ENCODE measurements at places on chromosomes 2 and 18. TPM values are rescaled to one million over a fixed set of nuclear protein-coding genes. Genes with fewer than 3 reads are reported as not detected.

Gene FTCDNL1
- 4.5 TPM for total RNA-seq

DNA sequence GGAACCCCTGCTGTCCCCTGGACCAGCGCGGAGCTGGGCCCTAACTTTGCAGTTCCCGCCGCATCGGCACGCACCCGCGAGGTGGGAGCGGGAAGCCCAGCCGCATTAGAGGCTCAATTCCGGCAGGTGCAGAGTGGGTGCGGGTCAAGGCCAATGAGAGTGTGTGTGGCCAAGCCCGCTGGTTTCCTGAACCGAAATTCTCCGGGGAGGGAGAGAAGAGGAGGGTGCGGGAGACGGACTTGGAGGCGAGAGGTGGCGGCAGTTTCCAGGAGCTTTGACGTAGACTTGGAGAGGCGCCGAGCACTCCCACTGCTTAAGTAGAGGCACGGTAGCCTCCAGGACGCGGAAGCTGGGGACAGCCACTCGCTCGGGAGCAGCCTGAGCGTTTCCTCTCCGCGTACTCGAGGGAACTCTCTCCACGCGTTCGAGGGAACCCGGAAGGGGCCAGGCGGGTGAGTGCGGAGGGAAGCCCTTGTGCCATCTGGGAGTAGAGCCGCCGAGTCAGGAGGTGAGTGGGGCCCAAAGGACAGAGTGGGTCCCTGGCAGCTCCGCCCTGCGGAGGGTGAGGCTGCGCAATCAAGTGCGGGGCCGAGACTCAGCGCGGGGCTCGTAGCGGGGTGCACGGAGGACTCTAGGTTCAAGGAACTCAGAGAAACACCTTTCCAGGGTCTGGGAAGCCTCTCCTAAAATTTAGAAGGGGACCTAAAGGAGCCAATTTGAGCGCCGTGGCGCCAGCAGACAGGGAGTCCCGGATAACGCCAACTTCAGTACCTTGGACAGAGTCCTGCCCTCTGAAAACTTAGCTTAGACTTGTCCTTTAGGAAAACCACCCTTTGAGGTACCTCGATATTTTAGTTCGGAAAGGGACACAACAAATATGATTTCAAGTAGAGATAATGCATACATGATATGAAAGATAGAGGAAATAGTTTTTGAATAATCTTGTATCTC lies at the start of gene FAM237A:
TSS of gene FAM237A (plus strand) at position 413 of the 951 bp plus-strand sequence. CDS start 1,750 bp downstream, outside the sequence.
- DNase-seq = no peak

DNA sequence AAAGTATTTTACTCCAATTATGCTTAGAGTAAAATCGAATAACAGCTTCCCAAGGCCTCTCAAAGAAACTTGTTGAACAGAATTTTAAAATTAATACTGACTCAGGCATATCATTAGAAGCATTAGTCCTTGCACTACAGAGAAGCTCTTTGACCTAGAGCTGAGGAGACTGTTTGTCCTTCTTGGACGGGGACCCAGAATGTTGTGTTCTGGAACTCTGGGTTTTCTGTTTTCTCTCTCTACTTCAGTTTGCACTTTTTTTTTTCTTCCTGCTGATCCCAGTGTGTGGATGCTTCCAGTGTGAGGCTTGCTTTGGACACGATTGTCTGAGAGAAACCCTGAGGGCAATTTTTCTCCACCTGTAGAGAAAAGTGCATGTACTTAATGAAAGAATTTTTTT lies 847.6 kb downstream of the SOCS6 start:
- DNase-seq = no peak

DNA sequence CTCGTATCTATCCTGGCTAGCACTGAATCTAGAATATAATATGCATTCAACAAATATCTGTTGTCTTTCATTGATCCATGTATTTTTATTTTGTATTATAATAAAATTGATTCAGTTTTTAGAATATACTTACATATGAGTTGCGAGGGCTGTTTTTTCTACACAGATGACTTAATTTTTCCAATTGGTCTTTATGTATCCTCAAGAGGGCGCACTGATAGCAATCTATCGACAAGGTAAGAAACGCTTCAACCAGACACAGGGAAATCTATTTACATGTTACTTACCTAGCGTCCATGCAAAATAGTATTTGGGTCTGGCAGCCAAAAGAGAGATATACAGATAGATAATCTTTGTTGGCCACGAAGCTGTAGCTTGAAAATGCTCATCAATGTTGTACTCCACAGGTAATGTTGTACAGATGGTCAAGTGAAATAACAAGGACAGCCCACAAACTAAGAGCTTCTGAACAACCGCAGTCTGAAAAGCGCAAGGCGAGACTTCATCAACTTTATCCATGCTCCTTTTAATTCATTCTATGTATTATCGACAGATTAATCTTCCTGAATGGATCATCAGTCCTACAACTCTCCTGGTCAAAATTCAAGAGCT lies 35.5 kb upstream of the KIDINS220 start:
- no peak for DNase-seq

GRCh38 chr2:50143822-50144575 lies 887.9 kb downstream of the NRXN1 start:
- no peak for DNase-seq

DNA sequence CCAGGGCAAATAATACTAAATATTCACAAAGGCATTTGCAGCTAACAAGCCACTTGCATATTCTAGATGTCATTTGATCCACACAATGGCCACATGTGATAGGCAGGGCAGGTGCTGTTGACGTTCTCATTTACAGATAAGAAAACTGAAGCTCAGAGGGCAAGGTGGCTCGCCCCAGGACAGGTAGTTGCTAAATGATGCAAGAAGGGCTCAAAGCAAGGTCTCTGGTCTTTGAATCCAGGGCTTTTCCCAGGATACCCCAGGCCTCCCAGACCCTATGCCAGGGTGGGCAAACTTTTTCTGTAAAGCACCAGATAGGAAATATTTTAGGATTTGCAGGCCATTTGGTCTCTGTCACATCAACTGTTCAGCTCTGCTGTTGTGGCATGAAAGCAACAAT lies 35.1 kb downstream of the LOXHD1 start:
- no peak for DNase-seq

- DNase-seq = no peak
Observed at GRCh38 chr2:134623796-134624195, 95.0 kb downstream of the TMEM163 start.

- DNase-seq = no peak
Observed at GRCh38 chr2:178258916-178259315, 64.6 kb downstream of the OSBPL6 start.

DNA sequence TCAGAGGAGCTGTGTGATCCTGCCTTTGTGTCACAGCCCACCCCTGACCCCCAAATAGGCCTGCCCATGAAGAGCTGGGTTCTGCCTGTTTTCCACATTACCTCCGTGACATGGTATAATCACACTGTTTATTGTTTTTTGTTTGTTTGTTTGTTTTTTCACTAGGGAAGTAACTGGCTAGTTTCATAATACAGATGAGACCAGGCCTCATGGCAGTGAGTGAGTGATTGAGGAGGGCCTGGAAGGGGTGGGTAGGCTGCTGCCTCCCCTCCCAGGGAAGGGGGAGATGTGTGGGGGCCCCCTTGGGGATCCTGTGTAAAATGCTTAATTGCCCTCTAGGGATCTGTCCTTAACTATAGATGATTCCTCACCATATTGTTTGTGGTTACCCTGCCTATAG lies 190.5 kb downstream of the LDLRAD4 start:
- no peak for DNase-seq

DNA sequence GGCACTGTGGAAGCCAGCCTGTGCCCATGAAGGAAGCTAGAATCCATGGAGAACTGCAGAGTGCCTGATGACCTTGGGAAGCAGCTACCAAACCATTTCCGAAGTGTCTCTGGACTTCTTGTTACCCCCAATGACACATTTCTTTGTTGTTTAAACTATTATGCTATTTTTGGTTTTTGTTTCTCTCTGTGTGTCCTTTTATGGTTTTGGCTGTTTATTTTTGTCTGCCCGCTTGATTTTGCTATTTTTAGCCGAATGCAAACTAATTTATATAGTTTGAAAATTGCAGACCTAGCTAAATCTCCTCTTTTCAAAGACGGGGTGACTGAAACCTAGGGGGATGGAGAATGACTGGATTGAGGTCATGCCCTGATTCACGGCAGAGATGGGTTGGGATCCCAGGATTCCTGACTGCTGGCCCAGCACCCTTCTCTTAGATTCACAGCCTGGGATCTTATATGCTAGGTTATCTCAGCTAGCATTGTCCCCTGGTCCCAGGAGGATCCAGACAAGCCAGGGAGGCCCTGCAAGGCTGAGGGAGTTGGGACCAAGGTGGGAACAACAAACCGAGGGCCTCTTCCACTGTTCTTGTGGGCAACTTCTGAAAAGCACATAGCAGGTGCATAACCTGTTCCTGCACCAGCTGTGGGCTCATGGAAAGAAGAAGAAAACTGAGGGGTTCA lies 116.3 kb upstream of the HAAO start:
- no peak for DNase-seq

All from omental fat pad (tissue), 4 donors.